Astrocyte (in vitro differentiated cells and primary cell): ENCODE measurements at places on chromosomes 1 and 21.
A peak's percentile ranks its signal among the peaks of the same experiment; 100 is the strongest.

GRCh38 chr1:159030877-159031447 is 21.3 kb downstream of the IFI16 start:
- no peak for DNase-seq

DNA sequence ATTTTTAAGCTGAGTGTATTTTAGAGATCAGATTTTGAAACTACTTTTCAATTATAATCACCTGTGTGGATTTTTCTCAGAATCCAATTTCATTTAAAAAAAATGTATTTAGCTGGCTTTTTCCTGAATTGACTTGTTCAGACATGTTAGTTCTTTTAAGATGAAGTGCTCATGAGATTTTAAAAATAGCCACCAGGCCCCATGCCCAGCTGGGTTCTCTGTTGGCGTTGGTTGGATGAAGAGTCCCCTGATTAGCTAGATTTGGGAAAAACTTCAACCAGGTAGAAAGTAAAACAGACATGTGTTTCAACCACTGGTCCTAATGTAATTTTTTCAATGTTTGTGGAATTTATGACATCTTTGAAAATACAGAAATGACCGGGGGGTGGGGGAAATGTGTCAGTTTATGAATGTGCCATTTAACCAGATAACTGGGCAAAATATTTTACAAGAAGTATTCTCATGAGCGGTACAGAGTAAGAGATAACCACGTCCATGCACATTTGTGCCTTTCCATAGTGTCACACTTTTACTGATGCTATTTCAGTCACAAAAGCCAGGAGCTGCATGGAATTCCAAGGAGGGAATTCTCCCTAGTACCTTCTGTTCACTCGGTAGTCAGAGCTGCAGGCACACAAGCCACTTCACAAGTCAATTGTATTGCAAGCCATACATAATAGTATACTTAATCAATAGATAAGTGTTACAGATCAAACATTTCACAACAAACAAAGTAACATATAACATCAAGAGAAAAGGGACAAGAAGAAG is 51.1 kb downstream of the KCNK1 start:
- no peak for DNase-seq

DNA sequence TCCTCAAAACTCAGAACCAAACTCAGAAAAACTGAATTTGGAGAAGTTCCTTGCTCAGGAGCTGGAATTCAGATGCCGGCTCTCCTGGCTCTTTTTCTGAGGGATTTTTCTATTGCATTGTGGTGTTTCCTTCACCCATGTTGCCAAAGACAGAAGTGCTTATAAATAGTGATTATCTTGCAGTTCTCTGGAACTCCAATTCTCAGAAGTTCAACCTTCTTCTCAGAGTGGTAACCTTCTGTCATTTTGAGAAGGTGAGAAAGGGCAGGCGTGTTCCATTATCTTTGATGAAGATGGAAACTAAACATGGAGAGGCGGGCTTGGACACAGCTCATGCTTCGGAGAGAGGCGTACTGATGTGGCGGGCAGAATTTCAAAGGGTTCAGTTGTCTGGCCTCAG is 12.4 kb upstream of the ETV3 start:
- DNase-seq: no peak

- no peak for DNase-seq
These were observed 445.8 kb upstream of the ZP4 start for GRCh38 chr1:238336531-238336930.

DNA sequence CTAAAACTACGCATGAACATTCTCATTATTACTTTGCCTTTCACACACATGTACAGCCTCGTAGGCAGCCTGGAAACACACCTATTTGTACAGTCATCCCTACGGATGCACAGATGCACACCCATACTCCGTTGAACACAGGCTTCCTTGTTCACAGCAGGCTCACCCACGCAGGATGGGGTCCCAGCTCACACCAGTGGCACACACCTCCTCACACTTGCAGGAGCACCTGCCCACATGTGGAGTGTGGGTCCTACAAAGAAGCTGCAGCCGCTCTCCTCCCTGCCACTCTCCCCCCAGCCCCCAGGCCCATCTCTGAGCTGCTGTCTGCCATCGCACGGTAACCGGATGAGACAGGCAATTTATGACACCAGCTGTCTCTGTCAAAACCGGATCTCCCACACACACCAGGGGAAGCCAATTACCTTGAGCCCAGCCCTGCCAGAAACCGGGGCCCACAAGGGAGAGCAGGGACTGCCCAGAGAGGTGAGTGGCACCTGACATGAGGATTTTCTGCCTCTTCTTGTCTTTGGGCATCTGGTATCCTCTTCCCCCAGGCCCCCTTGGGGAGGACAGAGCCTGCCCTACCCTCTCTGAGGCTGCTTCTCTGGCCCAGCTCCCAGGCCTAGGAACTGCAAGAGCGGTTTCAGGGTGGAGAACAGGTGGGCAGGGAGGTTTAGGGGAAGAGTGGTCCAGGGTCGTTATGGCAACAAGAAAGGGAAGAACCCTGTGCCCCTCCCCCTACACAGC is 175.4 kb downstream of the IGSF21 start:
- DNase-seq: no peak

DNA sequence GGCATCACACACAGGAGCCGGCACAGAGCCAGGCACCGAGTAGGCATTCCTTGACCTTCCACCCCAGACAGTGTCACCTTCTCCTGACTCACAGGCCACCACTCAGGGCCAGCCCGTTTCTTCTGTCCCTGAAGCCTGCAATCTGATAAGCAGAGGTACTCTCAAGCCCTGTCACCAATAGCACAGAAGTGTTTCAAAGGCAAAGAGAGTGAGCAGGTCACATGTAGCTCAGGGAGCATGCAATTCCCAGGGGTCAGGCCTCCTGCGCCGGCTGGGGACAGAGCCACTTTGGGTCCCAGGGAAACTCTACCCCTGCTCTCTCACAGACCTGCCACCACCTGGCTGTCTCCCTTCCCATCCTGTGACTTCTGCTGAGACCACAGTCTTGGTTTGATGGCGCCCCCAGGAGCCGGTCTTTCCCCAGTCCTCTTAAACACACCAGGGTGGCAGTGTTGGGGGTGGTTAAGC is 13.2 kb downstream of the CAPN9 start:
- no peak for DNase-seq

- peak; percentile 14 for DNase-seq
These were observed 304.0 kb downstream of the KIF26B start for GRCh38 chr1:245458761-245459174.

GRCh38 chr21:16667395-16667794 is 845.4 kb upstream of the CXADR start:
- DNase-seq: no peak

DNA sequence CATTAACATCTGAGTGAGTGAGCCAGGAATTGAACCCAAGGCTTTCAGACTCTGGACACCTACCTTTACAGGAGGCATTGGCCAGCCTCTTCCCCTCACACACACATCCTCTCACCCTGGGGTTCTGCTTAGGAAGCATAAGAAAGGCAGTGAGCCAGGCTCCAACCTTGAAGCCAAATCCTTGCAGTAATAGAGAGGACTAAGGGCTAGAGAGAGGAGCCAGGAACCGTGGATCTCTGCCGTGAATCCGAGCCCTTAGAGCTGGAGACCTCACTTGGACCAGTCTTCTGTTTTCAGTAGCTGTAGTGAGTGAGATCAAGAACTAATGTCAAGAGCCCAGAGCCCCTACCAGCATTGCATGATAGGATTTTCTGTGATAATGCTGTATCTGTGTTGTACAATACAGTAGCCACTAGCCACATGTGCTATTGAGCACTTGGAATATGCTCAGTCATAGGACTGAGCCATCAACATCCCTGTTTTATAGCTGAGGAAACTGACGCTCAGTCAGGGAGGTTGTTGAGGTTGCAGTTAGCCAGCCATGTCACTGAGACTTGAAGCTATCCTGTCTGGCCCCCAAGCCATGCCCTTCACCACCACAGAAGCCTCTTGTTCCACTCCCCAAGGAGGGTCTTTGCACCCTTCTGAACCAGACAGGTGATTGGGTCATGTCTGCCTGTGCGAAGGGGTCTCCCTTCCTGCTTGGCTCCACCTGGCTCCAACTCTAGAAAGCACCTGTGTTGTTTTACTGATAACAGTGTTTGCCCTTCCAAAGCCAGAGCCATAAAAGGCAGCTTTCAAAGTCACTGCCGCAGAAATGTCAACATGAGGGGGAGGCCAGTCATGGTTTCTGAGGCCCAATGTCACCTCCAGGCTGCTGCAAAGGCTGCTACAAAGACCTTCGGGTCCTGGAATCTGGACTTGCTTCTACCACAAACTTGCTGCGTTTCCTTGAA is 101.1 kb upstream of the JUN start:
- no peak for DNase-seq

- peak; percentile 28 for DNase-seq
These were observed 203.4 kb downstream of the CRB1 start for GRCh38 chr1:197471248-197471985.

DNA sequence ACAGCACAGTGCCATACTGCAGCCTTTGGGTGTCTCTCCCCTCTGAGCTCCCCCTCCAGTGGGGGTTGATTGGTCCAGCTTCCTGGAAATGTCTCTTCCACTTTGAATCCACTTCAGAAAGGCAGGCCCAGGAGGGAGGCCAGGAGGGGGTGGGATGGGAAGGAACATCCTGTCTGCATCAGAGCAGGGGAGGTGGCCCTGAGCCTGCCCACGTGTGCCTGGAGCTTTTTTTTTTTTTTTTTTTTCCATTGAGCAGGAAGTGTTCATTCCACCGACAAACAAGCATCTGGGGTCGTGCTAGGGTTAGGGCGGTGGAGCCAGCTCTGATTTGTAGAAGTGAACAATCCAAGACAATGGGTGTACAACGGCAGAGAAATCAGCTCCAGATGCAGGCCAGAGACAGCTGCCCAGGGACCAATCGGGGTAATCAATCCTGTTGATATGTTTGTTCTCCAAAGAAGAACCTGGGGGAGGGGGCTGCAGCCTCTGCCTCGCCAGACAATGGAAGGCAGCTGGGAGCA is 93.3 kb downstream of the SSBP3 start:
- DNase-seq: peak; percentile 74

GRCh38 chr1:20654104-20654690 is 7.0 kb downstream of the DDOST start:
- DNase-seq: no peak

GRCh38 chr1:167881069-167881468 is 32.9 kb downstream of the ADCY10 start:
- DNase-seq: peak; percentile 74

- no peak for DNase-seq
These were observed 13.7 kb downstream of the ACTRT2 start for GRCh38 chr1:3034728-3035562.

DNA sequence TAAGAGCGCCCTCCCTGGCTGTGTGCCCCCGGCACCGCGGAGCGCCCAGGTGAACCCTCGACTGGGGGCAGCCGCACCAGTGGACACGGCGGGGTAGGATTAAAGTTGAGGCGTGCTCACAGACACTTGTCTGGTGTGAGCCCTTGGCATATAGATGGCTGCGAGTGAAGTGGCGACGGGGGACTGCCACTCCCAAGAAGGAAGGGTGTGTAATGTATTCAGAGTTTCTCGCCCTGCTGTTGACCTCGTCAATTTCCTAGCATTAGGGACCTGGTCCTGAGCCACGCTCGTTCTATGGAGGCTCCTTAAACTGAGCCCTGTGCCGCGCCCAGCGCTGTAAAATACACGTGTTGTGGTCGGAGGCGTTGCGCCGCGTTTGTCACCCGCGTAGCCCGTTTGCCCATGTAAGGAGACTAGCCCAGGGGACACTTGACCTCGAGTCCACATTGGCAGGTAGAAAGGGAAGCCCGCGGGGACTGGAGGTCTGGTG is 554 bp downstream of the EVA1C start:
- no peak for DNase-seq

- no peak for DNase-seq
These were observed 3.1 kb downstream of the NUAK2 start for GRCh38 chr1:205318231-205318991.

GRCh38 chr1:113452921-113453770 is 62.8 kb downstream of the MAGI3 start:
- peak; percentile 23 for DNase-seq

GRCh38 chr1:100969327-100969726 is 56.3 kb downstream of the DPH5 start:
- DNase-seq: no peak

DNA sequence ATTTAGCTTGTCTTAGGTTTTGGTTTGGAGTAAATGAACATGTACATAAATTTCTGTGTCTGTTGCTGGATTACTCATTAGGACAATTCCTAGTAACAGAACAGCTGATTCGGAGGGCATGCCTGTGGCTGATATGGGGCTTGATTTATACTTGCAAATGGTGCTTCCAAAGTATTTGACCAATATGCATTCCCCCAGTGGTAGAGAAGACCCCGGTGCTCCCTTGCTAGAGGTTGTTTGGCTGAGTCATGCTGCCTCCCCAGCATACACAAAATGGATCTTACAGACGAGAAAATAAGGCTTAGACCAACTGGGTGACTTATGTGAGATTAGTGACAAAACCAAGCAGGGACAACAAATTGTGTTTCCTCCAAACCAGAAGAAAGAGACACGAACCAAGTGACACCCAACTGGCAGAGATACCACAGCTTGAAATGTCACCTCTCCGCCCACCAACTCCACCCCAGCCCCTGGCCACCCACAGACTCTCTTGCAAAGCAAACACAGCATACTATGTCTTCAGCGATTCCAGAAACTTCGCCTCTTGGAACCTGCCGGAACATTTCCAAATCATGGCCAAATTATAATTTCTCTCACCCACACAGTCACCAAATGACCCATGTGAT is 75.9 kb upstream of the ETS2 start:
- peak; percentile 72 for DNase-seq

DNA sequence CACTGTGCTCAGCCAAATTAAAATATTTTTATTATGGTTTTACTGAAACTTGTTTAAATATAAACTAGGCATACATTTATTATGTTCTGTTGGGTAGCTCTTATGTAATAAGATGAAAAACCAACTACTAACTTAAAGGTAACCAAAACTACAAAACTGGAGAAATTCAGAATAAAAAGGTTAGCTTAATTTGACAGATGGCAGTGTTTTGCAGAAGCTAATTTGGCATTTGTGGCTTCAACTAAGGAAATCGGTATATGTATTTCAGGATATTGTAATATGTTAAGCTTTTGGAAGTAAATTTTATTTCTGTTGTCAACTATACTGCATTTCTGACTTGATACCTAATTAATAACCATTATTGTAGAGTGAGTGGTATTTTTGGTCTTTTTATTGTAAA is 18.8 kb downstream of the USP25 start:
- DNase-seq: no peak

DNA sequence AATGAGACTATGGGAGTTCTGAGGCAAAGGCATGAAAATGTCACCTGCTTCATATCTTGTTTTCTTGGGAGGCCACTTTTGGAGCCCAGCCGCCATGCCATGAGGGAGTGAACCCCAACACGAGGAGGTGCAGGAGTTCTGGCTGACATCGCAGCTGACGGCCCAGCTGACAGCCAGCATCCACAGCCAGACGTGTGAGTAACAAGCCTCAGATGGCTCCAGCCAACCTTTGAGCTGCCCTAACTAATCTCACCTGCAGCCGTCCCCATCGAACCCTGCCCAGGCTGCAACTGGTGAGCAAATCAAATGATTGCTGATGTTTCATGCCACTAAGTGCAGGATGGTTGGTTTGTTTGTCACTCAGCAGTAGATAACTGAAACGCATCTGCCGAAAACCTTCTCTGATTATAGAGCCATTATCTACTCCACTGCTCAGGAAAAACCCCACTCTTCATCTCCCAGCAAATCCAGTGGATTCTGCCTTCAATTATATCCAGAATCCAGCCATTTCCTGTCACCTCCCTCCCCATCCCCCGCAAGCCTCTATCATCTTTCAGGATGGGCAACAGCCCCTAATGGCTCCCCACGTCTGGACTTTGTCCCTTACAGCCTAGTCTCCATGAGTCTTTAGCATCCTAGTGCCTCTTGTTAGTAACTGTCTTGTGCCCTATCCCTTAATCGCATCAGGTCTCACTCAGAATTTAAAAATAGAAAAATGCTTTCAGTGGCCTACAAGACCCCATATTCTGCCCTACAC is 18.5 kb upstream of the RAB4A start:
- no peak for DNase-seq
